ENCODE measurements at places on chromosomes 1 and 21. TPM values are rescaled to one million over a fixed set of nuclear protein-coding genes. Genes with fewer than 3 reads are reported as not detected.

CLCA1 gene
- not detected for total RNA-seq

RNU1-2 gene
- total RNA-seq, result under 0.01 TPM

HTR6 gene
- total RNA-seq, result 0.31 TPM

LORICRIN gene
- total RNA-seq, result not detected

NBPF4 gene
- total RNA-seq, result not detected

AMY2B gene
- total RNA-seq, result 84.2 TPM

CRP gene
- total RNA-seq, result not detected

TMEM240 gene
- total RNA-seq, result 20.3 TPM

PEF1 gene
- total RNA-seq, result 35.7 TPM

NBPF6 gene
- total RNA-seq, result not detected

OR2L8 gene
- total RNA-seq, result 5.0 TPM

SAMD13 gene
- total RNA-seq, result 3.1 TPM

CGN gene
- total RNA-seq, result 5.0 TPM

TIAM1 gene
- 43.2 TPM for total RNA-seq

Measured in parietal lobe (tissue), 2 donors.